Dermis blood vessel endothelial cell (primary cell): ENCODE measurements at places on chromosomes 12 and 14. TPM values are rescaled to one million over a fixed set of nuclear protein-coding genes. Genes with fewer than 3 reads are reported as not detected.

GRCh38 chr14:36020120-36021029 is 156.1 kb downstream of the PTCSC3 start:
- no peak for DNase-seq

DNA sequence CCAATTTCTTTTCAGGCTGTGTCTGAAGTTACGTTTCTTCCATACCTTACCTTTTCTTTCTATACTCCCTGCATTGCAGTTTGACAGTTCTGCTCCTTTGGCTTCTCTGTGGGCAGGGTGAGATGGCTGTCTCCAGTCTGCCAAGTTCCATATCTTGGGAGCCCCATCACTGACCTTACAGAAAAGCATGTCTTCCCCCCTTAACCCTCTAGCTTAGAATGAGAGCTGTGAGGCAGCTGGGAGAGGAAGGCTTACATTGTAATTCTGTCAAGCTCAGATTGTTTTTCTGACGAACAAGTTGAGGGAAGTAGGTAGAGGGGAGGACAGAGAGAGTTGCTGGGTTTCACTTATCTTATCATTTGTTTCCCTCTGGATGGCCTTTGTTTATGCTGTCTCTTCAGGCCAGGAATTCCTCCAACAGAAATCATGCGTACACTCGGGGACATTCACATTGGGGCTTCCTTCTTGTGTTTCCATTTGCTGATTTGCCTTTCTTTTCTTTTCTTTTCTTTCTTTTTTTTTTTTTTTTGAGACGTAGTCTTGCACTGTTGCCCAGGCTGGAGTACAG is 9.3 kb downstream of the DAAM1 start:
- no peak for DNase-seq

DNA sequence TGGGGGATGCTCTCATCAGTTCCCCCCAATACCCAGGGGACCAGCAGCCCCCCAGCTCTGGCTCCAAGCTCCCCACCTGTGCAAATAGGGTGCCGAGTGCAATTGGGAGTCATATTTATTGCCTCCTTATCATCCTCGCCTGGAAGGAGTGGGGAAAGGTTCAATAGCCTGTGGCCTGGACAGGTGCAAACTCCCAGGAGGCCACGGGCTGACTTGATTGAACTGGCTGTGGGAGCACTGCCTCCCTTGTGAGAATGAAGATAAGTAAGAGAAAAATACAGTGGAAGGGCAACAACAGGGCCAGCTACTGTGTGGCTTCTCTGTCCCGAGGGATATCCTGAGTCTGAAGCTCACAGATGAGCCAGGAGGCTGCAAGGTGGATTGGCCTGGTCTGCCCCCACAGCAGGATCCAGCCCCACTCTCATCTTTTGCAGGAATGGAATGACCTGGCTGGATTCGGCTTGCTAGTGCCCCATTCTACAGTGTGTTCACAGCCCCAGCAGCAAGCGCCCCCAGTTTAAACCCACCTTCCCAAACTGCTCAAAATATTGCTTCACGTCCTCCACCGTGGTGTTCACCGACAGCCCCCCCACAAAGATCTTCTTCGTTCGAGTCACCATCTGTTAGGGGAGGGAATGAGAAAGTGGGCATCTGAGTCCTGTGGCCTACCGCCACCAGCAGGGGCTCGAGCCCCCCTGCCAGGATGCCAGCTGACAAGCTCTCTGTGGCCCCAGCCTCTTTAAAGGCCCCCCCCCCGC is 6.3 kb downstream of the MSI1 start:
- no peak for DNase-seq

KRT80 gene
- 0.17 and 1.2 TPM in 2 replicates for total RNA-seq

DDX24 gene
- 108 and 135 TPM in 2 replicates for total RNA-seq

DNA sequence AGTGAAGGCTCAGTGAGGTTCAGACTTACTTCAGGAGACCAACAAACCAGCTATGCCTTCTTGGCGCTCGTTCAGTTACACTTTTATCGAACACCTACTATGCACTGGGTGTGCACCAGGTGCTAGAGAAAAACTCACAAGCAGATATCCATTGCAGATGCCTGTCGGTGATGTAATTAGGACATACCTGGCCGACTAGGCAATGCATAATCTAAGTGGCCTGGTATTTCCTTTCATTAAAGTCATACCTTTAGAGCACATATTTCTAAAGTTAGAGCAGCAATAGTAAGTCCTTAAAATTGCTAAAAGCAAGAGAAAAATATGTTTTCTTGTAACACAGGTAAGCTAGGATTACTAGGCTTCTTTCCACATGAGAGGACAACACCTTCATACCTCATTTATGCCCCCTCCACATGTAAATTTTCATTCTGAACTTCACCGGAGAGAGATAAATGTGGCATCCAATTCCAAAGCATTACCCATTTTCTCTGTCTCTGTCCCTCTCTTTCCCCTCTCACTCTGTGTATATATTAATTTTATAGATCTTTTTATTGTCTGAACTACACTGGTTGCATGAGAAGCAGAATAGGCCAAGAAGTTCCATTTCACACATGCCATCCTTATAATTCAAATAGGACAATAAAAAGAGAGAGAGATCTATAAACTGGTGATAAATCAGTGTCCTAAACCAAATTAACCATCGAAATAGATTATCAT is 242.2 kb downstream of the SPTSSA start:
- no peak for DNase-seq

GPR162 gene
- 0.93 and 1.9 TPM in 2 replicates for total RNA-seq

DNA sequence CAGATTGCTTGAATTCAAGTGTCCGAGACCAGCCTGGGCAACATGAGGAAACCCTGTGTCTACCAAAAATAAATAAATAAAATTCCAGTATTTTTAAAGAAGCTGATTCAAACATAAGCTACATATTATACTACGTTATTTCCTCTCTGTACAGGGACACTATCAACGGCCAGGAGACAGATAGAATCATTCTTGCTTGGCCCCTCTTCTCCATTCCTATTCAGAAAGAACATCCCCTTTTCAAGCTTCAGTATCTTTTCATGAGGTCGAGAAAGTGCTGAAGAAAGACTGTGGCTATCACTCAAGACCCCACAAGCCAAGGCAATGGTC is 314 bp upstream of the DHRS7 start:
- DNase-seq: no peak
